ENCODE measurements at places on chromosomes 7 and 10.

DNA sequence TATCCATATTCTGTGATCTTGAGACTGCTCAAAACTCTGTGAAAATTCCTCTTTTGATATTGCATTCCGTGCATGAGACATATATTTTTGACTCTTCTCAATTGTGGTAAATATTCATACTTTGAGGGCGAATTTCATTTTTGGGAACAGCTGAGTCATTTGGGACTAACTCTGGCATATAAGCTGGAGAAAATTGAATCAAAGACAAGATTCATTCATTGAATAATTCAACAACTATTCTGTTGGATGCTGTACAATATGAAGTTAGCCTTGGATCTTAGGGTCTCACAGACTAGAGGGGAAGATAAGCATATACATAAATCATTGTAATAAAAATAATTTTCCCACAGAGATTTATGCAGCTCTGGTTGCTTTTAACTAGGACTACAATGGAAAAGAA, 183.2 kb upstream of the NEBL start:
- no peak for DNase-seq

DNA sequence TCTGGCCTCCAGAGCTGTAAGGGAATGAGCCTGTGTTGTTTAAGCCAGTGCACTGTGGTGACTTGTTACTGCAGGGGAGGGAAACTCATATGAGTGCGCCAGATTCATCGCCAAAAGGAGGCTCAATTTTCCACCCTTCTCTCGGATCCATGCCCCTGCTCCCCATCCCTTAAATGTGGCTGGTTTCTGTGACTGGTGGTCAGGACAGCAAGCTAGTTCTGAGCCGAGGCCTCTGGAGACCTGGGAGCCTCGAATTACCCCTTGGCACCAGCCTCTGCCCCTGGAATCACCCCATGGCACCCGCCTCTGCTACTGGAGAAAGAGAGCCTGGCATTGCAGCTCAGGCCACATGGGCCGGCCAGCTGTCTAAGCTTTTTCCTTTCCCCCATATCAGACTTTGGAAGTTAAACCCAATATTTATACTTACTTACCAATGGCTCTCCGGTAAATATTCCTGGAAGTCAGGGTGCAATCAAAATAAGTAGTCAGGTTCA, 39.9 kb upstream of the RBM33 start:
- DNase-seq = no peak

DNA sequence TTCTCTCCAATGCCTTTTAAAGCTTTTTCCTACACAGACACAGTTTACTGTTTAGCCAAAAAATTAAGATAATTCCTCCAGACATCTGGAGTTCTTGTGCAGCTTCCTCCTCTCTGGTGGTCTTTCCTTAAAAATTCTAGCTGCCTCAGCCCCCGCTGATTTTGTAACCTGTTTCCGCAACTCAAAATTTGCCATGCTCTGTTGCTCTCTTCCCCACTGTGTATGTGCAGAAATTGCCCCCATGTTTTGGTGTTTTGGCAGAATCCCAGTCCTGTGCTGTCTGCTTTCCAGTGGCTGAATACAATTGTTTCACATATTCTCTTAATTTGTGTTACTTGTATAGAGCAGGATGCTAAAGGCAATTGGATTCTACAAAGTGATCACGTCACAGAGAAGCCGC, 151.7 kb upstream of the PRSS1 start:
- no peak for DNase-seq

GRCh38 chr7:4884164-4884563, 648 bp upstream of the RADIL start:
- DNase-seq = no peak

- no peak for DNase-seq
These were observed 23.8 kb downstream of the CXCL12 start for GRCh38 chr10:44361109-44361508.
